ENCODE measurements at places on chromosomes 1 and 21.
A peak's percentile ranks its signal among the peaks of the same experiment; 100 is the strongest.

DNA sequence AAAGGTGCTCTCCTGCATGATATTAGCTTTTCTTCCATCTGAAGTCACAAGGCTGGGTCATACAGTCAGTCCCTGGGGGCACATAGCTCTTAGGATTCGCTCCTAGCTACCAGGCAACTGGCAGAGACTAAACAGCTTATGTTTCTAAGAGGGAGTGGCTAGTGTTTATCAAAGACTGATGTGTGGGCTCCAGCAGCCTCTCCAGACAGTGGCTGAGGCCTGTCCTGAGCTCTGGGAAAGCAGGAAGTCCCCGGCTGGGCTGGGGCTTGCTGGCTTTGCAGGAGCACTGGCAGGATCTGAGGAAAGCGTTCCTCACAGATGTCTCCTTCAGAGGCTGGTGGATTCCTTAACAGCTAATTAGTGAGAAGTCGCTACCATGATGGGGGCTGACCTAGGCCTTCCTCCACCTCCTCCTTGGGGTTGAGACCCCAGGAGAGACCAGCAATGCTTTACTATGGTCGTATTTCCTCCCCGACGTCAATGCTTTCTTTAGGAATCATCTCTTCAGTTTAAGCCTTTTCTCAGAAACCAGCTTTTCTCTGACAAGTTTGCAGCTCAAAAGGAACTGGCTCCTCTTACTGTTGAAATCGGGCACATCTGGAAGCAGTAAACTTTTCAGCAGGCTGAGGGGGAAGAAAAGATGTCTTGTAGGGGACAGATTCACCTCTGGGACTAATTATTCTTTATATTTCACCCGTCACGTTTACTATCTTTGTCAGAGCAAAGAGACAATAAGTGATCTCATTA lies 33.5 kb upstream of the HHAT start:
- peak; percentile 38 for DNase-seq

GRCh38 chr1:169546087-169546995 lies 39.9 kb downstream of the F5 start:
- peak; percentile 75 for DNase-seq

DNA sequence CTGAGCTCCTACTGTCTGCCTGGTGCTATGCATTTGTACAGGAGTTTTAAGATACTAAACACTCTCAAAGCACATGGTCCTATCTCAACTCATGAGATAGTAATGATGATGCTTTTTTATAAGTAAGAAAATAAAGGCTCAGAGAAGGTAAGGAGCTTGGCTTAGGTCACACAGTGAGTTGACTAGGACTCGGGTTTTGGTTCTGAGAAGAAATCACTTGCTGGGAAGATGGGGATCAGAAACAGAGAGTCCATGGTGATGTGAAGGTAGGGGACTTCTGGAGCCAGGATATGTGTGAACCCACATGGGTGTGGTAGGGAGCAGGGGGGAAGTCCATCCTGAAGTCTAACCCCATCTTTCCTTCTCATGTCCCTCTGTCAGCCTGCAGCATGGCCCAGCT lies 3.7 kb downstream of the BCAN start:
- DNase-seq: no peak

- no peak for DNase-seq
These were observed 57.1 kb downstream of the FAAP20 start for GRCh38 chr1:2137257-2138121.

- DNase-seq: peak; percentile 60
These were observed 87.0 kb downstream of the SIPA1L2 start for GRCh38 chr1:232542633-232543593.

- DNase-seq: no peak
These were observed 75.5 kb upstream of the DYNLT5 start for GRCh38 chr1:66676613-66677298.

DNA sequence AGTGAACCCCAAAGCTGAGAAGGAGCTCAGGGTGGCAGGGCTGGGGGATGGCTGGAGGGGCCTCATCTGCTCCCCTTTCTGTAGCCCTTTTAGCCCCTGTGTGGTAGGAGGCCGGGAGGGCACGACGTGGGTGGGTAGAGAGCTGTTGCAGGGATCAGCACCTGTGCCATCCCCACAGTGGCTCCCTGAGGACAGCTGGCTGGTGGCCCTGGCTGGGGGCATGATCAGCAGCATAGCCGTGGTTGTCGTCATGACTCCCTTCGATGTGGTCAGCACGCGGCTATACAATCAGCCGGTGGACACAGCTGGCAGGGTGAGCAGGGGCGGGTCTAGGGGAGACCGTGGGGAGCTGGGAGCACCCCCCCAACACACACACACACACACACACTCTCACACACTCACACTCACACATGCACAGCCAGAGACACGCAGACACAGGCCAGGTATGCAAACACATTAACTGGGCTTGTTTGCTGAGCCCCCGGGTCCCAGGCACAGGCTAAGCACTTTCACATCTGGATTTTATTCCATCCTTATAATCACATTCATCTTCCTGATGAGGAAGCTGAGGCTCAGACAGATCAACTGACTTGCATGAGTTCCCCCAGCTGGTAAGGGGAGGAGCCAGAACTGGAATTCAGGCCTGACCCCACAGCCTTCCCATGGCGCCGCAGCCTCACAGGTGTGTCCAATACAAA lies 2.5 kb downstream of the SLC25A34 start:
- DNase-seq: no peak

- DNase-seq: no peak
These were observed 15.0 kb downstream of the PDE9A start for GRCh38 chr21:42668298-42668992.

DNA sequence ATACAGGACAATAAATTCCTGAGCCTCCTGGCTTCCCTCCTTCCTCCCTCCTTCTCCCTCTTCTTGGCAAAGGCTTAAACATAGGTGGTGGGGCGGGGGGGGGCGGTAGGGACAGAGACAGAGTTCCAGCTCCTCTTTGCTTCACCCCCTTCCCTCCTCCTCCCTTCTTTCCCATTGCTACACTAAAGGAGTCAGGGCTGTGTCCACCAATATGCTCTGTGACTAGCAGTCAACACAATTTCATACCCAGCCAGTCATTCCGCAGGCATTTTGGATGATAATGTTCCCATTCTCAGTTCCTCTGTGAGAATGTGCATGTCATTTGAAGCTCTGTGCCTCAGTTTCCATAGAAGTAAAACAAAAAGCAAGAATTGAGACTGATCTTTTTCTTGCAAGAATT lies 1.7 kb downstream of the LMOD1 start:
- DNase-seq: no peak

- DNase-seq: no peak
These were observed 91.0 kb downstream of the OLFML2B start for GRCh38 chr1:161932668-161933067.

DNA sequence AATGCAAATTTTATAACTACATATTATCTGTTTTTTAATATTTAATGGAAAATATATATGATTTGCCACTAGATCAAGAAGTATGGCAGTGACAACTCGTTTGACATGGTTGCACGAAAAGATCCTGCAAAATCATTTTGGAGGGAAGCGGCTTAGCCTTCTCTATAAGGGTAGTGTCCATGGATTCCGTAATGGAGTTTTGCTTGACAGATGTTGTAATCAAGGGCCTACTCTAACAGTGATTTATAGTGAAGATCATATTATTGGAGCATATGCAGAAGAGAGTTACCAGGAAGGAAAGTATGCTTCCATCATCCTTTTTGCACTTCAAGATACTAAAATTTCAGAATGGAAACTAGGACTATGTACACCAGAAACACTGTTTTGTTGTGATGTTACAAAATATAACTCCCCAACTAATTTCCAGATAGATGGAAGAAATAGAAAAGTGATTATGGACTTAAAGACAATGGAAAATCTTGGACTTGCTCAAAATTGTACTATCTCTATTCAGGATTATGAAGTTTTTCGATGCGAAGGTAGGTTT lies 556 bp downstream of the IFI44 start:
- DNase-seq: no peak

DNA sequence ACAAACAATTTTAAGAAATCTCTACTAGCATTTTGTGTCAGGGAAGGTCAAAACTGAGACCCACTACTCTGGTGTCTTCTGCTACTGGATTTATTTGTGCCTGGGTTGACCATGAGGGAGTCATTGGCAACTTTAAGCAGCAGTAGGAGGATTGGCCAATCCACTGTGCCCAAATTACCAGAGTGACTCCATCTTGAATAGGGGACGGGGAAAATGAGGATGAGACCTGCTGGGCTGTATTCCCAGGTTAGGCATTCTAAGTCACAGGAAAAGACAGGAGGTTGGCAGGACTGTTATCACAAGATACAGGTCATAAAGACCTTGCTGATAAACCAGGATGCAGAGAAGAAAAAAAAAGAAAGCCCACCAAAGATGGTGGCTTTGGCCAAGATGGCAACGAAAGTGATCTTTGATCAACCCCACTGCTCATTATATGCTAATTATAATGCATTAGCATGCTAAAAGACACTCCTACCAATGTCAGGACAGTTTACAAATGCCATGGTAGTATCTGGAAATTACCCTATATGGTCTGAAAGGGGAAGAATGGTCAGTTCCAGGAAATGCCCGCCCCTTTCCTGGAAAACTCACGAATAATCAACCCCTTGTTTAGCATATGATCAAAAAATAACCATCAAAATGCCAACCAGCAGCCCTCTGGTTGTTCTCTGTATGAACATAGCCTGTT lies 200.9 kb downstream of the LTN1 start:
- no peak for DNase-seq

GRCh38 chr1:93744299-93744988 lies 62.8 kb upstream of the BCAR3 start:
- no peak for DNase-seq

GRCh38 chr1:168696125-168696760 lies 32.8 kb downstream of the DPT start:
- no peak for DNase-seq

DNA sequence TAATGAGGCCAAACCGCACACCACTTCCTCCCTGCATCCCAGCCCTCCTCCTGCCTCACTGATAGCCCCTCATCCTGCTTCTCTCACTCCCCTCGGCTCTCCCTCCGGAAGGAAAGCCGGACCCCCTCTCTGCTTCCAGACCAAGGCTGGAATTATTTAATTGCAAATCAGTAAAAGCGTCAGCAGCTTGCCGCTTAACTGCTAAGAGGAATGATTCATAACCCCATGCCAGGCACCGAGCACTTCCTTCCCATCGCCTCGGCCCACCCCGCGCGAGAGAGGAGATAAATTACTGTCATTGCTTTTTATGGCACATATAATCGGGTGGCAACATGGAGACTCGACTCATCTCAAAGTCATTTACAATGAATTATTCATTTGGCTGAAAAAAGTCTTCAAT lies 77.3 kb downstream of the UBIAD1 start:
- DNase-seq: no peak

DNA sequence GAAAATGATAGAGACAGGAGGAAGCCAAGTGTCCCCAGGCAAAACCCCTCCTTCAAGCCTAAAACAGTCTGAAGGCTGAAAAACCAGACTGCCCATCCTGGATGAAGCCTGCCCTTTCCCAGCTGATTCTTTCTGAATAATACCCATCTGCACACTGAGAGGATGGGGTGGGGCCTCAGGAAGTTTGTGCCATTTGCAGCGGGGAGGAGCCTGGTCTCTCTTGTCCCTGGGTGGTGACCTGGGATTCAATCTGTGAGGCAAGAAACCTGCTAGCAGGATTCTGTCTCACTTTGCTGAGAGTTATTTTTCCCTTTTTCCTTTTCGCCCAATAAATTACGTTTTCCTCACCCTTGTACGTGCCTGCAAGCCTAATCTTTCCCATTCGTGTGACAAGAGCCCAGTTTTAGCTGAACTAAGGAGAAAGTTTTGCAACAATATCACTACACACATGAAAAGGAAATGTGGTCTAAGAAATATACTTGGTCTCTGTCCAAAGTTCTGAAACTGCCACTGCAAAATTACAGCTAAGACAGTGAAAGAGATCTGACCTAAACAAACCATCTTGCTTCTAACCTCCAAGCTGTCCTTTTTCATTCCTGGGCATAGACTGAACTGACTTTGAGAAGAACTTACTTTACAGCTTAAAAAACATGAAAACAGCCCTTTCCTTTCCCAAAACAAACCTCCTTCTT lies 105.0 kb downstream of the COP1 start:
- no peak for DNase-seq

Measured in NCI-H526 treated with DMSO at 0.1 percent for 48 hours (cell line).